H7 (cell line): ENCODE measurements at places on chromosomes 11 and 22.

DNA sequence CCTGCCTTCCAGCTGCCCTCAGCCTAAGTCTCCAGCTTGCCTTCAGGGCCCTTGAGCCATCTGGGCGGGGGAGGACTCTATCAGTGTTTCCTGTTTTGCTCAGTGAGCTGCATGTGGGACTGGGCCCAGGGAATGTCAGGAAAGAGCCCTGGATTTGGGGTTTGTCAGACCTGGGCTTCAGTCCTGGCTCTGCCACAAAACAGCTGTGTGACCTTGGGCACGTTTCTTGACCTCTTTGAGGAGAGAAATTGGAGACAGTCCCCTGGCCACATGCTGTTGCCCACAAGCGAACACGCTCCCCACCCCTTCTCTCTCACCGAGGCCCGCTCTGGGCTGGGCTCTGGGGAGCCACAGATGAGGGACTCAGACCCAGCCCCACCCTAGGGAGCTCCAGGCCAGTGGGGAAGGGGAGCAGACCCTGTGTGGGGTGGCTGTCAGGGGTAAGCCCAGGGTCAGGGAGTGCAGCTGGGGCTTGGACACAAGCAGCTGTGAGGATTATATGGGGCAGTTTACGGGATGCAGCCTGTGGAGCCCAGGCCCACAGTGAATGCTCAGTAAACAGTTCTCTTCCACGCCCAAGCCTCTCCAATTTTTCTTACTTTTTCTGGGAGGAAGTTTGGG lies 12.3 kb downstream of the MYO7A start:
- peak; percentile 82 for DNase-seq

DNA sequence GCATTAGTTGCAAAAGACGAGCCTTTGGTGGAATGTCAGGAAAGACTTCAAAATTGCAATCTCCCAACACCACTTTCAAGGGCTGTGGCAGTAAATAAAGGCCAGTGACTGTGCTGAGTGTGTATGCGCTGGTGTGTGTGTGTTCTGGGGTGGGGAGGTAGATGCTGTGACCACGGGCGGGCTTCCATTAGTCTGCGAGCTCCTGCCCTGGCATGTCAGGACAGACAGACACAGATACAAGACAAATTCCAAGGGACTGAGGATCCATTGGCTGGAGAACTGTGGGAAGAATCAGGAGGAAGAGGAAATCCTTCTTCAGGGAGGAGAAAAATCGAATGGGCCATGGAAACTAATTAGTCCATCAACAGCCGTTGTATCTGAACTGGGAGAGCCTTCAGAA lies 83.6 kb downstream of the FEZ1 start:
- no peak for DNase-seq

DNA sequence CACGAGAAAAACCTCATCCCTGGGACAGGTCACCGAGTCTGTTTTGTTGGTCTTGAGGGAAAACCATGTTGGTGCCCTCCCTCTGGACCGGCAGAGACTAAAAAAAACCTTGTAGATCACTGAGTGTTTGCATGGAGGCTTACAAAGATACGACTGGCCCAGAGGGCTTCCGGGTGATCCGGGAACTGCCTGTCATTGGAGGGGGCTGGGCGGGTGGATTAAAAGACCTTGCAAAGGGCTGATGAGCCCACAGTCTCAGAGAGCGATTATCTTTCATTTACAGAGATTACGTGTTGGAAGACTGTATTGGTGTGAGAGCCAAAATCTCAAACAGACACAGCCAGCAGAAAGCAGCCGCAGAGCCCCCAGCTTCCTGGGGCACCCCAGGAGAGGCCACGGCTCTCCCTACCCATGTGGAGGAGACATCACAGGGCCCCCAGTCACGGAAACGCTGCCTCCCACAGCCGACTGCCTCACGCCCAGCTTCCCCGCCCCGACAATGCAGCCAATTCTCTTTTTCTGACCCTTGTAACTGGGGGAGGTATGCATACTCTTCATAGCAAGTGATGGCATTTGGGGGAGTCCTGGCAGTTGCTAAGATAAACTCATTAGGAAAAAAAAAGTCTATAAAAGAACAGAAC lies 426.4 kb downstream of the CTTN start:
- peak; percentile 80 for DNase-seq

DNA sequence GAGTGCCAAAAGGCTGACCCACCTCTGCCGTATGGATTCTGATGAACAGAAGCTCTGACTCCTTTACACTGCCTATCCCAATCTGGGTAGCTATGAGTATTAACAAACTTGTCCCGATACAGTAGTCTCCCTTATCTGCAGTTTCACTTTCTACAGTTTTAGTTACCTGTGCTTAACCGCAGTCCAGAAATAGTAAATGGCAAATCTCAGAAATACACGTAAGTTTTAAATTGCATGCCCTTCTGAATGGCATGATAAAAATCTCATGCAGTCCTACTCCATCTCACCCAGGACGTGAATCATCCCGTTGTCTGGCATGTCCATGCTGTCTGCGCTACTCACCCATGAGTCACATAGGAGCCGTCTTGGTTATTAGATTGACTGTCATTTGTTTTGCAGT lies 68.8 kb downstream of the SNX19 start:
- DNase-seq, result no peak

DNA sequence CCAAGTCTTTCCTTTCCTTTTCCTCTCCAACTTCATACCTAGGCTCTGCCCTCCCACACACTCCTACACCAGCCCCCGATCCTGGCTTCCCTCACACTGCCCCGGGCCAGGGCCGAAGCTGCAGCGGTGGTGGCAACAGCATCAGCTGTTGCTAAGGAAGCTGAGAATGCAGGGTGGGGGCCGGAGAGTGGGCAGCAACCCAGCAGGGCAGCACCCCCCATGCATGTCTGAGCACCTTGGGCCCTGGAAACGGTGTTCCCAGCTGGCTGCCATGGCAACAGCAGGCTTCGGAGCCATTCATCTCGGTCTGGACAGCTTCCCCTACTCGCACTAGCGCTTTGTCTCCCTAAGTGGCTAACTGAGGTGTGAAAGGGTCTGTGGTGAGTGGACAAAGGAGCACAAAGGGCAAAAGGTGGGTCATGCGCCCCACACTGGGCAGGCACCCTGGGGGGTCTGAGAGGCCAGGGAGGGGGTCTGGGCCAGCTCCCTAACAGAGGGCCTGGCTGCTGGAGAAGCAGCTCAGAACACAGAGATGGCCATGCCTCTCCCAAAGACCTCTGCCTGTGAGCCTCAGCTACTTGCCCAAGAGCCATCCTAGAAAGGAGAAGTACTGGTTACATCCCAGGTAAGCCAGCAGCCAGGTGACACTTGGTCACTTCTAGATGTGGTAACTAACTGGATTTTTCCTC lies 42.1 kb upstream of the JAM3 start:
- peak; percentile 85 for DNase-seq

DNA sequence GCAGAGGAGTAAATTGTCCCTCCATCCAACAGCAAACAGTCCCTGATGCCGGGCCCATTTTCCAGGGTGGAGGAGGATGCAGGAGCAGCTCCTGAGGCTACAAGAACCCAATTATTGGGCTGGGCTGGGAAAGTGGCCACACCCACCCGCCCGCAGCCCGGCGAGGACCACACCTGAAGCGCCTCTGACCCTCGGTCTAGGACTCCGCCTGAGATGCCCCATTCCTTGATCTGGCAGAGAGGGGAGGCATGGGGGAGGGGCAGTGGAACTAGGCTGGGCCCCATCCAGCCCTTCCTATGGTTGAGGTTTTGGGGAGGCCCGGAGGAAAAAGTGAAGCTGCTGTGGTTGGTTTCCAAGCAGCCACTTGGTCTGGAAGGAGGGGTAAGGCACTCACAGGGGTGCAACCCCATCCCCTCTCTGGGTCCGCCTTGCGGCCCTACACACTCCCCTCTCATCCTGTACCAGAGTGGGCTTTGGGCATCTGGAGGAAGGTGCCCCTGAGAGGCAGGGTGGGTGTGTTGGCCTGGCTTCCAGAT lies 2.4 kb upstream of the LGALS1 start:
- DNase-seq, result no peak

- DNase-seq, result no peak
Measured at GRCh38 chr11:113091481-113091780, 130.2 kb downstream of the NCAM1 start.

GRCh38 chr11:12762696-12763324 lies 88.6 kb downstream of the TEAD1 start:
- no peak for DNase-seq

DNA sequence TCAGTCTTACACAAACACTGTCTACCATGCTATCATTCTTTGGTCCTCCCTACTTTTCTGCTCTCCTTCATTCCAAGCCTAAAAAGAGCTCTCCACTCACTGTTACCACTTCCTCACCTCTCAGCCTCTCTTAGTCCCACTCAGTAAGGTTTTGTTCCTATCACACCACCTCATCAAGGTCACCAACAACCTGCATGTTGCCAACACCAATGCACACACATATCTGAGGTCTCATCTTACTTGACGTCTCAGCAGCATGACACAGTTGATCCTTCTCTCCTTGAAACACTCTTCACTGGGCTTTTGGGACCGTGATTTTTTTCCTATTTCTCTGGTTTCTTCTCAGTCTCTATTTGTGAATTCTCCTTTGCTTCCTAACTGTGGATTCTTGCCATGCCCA lies 8.1 kb downstream of the PISD start:
- no peak for DNase-seq

DNA sequence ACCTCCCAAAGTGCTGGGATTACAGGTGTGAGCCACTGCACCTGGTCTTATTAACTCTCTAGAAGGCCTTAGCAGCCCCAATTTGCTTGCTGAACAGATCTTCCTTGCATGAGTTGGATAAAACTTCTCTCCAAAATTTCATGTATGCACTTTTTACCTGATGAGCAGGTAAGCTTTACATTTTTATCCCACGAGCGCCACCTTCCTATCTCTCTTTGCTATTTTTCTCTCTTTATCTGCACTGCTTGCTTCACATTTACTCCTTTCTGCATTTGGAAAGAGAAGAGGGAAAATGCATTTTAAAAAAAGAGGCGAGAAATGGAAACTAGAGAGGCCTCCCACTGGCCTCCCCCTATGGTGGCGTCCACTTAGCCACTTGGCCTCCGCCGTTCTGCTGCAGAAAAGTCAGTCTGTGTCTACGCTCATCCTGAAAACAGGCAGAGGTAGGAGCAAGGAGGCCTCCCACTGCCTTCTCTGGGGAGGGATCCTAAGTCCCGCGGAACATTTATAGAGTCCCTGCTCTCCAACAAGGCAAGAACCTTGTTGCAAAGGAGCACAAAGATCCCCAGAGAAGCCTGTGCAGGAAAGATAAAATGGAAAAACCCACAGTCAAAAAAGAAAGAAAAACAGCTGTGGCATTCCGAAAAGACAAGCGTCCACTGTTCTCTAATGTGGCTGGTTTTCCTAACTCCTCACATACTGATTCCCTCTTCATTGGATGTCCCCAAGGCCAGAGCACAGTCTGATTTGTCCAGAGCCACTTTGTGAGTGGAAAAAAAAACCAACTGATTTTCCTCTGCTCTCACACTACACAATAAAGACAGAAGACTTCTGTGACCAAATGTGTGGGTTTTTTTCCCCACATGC lies 62.2 kb upstream of the INCENP start:
- peak; percentile 34 for DNase-seq

GRCh38 chr11:129377739-129378138 lies 2.1 kb downstream of the BARX2 start:
- DNase-seq, result no peak

DNA sequence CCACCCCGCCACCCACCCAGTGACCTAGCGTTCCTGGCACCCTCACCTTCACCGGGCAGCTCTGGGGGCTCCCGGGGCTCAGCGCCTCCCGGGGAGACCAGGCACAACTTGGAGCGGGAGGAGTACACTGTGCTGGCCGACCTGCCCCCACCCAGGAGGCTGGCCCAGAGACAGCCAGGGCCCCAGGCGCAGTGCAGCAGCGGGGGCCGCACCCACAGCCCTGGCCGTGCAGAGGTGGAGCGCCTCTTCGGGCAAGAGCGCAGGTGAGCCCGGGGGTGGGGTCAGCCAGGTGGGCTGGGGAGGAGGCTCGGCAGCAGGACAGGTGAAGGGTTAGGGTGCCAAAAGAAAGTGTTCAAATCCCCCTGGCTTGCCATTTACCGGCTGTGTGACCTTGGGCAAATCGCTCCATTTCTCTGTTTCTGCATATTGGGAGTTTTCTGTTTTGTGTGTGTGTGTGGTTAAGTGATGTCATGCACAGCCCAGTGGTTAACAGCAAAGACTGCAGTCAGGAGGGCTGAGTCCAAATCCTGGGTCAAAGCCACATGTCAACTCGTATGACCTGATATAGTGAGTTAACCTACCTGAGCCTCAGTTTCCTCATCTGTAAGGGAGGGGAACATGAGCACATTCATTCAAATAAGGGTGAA lies 29.5 kb downstream of the TRIOBP start:
- no peak for DNase-seq

GRCh38 chr11:77155082-77155475 lies 27.0 kb downstream of the MYO7A start:
- no peak for DNase-seq

GRCh38 chr11:61861634-61862033 lies 29.7 kb downstream of the FADS3 start:
- no peak for DNase-seq

GRCh38 chr22:21000987-21001600 lies 824 bp downstream of the THAP7 start:
- DNase-seq, result no peak

DNA sequence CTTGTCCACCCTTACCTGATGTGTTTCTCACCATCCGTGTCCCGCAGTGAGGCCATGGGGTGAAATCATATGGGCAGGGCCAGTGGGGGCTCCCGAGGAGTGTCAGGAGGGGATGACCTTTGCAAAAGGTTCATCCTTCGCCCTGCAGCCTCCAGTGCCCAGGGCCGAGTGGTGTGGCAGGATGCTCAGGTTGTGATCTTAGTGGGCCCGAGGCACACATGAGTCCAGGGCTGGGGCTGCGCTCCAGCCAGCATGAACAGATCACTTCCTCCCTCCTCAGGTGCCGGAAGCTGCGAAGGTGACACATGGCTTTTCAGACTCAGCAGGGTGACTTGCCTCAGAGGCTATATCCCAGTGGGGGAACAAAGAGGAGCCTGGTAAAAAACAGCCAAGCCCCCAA lies 2.8 kb upstream of the FKBP2 start:
- no peak for DNase-seq

GRCh38 chr11:110038201-110038600 lies 55.0 kb upstream of the ZC3H12C start:
- DNase-seq, result no peak

DNA sequence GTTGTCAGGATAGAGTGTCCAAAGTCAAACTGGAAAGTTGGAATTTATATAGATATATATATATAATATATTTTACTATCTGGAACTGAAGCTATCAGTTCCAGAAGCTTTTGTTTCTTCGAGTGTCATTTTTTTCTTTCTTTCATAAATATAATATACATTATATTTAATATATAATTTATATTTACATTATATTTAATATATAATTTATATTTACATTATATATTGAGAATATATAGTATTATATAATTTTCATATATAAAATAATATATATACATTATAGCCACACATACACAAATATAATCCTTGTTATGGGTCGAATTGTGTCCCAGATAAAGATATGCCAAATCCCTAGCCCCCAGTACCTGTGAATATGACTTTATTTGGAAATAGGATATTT lies 842.3 kb upstream of the LRRC4C start:
- DNase-seq, result no peak

GRCh38 chr11:28606930-28607329 lies 498.7 kb downstream of the METTL15 start:
- DNase-seq, result peak; percentile 26

- no peak for DNase-seq
Measured at GRCh38 chr22:36015155-36015810, 13.3 kb downstream of the RBFOX2 start.
